Skin of body (tissue), 3 donors: ENCODE measurements at places on chromosomes 4 and X. TPM values are rescaled to one million over a fixed set of nuclear protein-coding genes. Genes with fewer than 3 reads are reported as not detected.

DNA sequence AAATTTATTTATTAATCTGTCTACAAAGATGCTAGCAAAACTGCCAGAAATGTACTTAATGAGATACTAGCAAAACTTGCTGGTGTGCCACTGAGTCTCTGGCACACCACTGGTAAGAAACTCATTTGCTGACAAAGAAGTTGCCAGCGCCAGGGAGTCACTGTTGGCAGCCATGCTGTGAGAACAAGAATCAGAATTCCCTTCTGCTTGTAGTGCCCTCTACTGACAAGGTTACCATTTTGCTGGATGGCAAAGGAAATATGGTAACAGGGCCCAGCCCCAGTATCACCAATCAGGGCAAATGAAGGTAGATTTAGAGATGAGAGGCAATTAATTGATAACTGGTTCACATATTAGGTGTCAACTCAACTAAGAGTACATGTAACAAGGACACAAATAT is 750.1 kb upstream of the ADGRL3 start:
- DNase-seq = no peak

DNA sequence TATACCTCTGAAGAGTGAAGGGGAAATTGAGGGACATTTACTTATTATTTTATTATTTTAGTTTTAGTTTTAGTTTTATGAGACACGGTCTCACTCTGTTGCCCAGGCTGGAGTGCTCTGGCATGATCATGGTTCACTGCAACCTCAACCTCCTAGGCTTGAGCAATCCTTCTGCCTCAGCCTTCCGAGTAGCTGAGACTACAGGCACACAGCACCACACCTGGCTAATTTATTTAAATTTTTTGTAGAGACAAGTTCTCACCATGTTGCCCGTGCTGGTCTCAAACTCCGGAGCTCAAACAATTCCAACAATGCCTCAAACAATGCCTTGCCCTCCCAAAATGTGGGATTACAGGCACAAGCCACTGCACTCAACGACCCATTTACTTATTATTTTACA is 68.4 kb upstream of the BMP2K start:
- no peak for DNase-seq

DNA sequence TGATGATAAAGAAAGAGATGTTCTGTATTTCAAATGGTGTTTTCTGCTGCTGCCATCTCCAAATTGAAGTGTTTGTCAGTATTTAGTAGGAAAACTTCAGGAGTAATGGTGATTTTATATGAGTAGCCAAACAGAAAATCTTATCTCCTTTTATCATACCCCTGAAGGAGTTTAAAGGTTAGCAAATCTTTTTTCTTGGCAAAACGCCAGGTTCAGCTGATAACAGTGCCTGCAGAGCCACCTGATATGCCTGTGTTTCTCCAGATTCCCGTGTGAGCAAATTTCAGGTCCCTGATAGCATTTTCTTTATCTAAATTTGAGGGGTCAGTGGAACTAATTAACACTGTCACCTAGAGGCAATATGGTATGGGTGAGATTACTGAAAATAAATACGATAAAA is 65.8 kb upstream of the ETNPPL start:
- no peak for DNase-seq

DNA sequence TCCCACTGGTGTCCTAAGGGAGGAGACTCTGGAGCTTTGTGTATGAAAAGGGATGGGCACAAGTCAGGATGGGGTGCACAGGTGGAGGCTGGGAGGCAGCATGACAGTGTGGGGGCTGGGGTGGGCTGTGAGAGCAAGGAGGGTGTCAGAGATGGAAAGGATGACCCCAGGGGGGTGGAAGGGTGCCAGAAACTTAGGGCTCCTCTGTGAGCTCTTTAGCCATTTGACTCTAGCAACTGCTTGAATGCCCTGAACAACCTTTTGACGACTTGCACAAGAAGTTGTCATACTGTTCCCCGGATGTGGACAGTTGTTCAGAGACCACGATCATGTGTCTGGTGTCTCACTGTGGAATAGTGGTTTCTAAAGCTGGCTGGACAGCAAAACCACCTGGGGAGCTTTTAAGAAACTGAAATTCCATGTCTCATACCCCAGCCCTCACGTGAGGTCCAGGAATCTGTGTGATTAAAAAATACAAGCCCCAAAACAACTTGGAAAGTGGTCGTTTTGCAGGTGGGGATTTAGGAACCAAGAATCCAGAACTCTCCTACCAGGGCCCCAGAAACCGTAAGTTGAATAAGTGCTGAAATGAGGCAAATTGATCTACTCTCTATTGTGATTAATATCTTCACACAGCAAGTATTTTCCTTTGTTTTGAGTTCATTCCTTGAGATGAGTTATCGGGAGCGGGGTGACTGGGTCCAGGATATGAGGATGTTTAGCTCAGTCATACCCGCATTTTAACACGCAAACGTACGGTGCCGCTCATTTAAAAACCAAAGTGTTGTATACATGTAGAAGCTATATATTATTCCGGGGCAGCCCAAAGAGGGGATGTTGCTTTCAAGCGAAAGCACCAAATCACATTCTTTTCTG is 3.4 kb downstream of the RHOH start:
- DNase-seq = no peak

- DNase-seq = peak; percentile 82
Measured at GRCh38 chr4:41455206-41455605, 82.8 kb upstream of the LIMCH1 start.

GRCh38 chrX:53288189-53288588 is 6.8 kb upstream of the IQSEC2 start:
- DNase-seq = no peak

GRCh38 chr4:181956512-181956911 is 286.7 kb upstream of the TENM3 start:
- no peak for DNase-seq

GPR173 gene
- 4.8 TPM for total RNA-seq

FAM184B gene
- 0.69 TPM for total RNA-seq

DCLK2 gene
- total RNA-seq = 11.7 TPM

BCORL1 gene
- 5.1 TPM for total RNA-seq
